AG04450 (cell line): ENCODE measurements at places on chromosomes 16 and 17. TPM values are rescaled to one million over a fixed set of nuclear protein-coding genes. Genes with fewer than 3 reads are reported as not detected.

DNA sequence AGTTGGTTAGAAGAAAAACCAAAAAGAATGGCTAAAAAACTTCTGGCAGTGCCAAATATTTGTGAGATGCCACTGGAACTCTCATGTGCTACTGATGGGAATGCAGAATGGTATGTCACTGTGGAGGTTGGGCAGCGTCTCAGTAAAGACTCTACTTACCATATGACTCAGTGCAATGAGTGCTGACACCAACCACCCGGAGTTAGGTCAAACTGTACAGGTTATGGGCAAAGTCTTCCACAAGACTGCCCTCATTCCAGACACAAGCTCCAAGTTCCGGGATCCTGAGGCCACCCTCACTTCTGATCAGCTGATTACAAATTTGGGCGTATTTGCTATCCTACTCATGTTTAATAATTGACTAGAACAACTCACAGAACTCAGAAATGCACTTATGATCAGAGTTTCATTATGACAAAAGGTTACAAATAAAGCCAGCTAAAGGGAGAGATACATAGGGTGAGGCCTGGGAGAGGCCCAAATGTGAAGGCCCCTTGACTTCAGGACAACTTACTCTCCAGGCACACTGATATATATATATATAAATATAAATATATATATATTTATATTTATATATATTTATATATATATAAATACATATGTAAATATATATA is 114.9 kb downstream of the TRIM37 start:
- DNase-seq: no peak

The ARHGDIA gene
- 62.2 and 78.6 TPM in 2 replicates for polyA plus RNA-seq

DNA sequence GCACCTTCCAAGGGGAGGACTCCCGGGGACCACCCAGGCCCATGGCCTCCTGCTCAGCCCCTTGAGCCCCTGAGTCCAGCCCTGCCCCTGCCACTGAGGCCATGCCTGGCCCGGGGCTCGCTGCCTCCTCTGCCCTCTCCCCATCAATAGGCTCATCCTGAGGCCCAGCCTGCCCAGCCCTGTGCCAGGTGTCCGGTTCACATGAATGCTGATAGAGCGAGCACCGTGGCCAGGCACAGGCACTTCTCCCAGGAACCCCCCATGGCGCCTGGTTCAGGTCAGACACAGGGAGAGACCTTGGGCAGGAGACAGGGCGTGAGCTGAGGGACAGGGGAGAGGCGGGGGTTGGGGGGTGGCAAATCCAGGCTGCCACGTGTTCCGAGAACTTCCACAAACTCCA is 2.8 kb upstream of the PVALEF start:
- DNase-seq: no peak

- DNase-seq: no peak
Measured at GRCh38 chr17:72121164-72122009, 567 bp downstream of the SOX9 start.

GRCh38 chr17:16419074-16419928 is 3.9 kb downstream of the TRPV2 start:
- peak; percentile 66 for DNase-seq

GRCh38 chr17:67422897-67423296 is 45.8 kb downstream of the PITPNC1 start:
- DNase-seq: no peak

DNA sequence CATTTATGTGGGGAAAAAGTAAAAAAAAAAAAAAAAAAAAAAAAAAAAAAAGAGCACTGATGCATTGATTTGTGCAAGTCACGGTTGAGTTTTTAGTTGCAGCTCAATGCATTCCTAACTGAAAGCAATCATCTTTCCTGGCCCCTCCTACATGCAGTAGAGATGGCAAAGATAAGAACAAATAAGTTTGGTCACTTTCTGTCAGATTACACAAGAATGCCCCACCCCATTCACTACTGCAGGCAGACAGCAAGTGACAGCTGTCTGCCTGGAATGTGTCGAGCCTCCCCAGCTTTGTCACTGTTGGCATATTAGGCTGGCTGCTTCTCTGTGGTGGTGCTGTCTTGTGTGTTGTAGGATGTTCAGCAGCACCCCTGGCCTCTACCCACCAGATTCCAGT is 243.5 kb downstream of the FOXL1 start:
- no peak for DNase-seq

The HNF1B gene
- polyA plus RNA-seq: not detected in 2 replicates

DNA sequence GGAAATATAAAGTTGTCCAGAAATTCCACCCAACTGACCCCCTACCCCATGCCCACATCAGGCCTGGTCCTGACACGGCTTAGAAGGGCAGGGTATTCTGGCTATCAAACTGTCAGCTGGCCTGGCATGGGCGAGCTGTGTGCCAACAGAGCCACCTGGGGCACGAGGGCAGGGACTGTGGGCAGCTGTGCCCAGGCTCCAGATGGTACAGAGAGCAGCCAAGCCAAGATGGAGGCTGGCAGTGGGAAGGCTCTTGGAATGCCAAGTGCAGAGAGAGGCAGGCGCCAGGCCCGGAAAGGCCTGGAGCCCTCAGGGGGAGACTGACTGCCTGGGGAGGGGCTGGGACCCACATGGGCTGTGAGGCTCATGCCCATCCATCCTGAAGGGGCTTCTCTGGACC is 24.3 kb upstream of the PHF12 start:
- no peak for DNase-seq

- no peak for DNase-seq
Measured at GRCh38 chr17:7109461-7110322, 4.9 kb downstream of the ASGR2 start.

The ATAD5 gene
- 0.61 and 1.0 TPM in 2 replicates for polyA plus RNA-seq

- no peak for DNase-seq
Measured at GRCh38 chr17:46139432-46140210, 53.6 kb downstream of the KANSL1 start.

The NPIPB9 gene
- 0.16 and 0.35 TPM in 2 replicates for polyA plus RNA-seq

DNA sequence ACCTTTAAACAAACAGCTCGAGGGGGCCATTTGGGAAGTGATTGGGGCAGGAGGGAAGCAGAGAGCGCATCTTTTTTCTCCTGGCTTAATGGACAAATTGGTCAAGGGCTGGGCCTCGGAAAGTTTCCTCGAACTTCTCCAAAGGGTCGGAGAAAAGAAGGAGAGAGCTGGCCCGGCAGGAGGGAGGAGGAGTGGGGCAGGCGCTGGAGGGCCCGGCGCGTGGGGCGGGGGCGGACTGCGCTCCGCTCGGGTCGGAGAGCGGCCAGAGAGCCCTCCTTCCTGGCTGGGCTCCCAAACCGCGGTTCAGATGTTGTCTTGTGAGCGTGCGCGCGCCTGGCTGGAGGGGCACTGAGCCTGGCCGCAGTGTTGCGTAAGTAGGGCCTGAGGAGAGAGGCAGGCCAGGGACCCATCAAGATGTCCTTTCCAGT is 1.2 kb downstream of the MMP2 start:
- peak; percentile 84 for DNase-seq

The MT1A gene
- 0.66 TPM in 1 of 2 replicates, not detected in the other for polyA plus RNA-seq

DNA sequence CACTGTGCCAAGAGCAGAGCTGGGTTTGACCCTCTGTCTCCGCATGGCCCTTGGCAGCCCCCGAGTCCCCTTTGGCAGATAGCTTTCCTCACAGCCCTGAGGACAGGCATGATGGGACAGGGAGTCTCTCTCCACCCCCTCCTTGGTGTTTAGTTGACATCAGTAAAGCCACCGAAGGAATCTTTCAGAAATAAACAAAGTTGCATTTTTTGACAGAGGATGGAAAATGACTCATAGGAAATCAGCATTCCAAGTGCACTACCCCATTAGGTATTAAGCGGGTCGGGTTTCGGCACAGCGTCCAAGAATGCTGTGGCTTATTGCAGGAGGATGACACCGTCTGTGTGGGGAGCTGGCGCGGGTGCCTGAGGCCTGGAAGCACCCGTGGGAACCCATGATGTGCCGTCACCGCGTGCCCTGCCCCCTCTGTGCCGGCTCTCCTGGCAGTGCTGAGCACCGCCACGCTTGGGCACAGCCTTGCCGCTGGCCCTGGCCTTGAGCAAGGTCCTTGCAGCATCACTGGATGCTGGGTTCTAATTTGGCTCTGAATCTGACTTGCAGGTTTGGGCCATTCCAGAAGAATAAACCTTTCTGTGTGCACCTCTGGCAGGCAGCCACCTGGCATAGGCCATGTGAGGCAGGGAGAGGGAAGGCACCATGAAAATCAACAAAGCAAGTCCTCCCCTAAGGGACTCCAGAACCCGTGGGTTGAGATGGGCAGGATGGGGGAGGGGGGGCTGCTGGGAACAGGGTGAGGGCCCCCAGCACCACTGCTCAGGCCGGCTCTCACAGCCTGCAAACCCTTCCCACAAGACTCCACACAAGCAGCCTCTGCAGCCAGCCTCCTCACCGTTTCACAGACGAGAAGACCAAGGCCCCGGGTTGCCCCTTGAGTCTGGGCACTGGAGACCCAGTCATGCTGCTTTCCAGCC is 50.5 kb upstream of the ZNF469 start:
- peak; percentile 100 for DNase-seq

DNA sequence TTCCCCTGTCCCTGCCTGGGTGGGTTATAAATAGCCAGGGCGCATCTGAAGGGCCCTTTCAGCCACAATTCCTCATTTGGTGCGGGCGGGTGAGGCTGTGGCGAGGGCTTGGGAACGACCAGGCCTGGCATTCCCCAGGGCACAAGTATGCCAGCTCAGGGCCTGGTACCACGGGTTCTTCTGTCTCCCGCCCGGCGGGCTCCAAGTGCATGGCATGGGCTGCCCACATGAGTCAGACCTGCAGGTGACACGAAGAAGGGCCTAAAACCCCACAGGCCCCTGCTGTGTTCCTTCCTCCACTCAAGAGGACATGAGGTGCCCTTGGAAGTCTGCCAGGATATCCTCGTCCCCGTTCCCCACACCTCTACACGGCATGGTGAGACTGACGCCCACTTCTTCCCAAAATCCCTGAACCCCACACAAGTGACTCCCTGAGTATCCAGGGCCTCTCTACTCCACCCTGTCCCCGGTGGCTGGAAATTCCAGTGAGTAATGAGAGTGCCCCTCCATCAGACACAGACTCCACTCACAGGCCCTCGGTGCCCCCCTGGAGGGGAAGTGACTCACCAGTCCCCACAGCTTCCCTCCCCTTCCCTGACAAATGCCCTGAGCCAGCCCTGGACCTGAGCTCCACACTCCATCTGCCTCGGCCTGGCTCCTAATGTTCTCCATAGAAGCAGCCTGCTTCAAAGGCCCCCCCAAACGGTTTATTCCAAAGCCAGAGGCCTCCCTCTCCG is 68.8 kb downstream of the ABR start:
- DNase-seq: peak; percentile 38

GRCh38 chr17:59627770-59628171 is 8.1 kb downstream of the CLTC start:
- no peak for DNase-seq

DNA sequence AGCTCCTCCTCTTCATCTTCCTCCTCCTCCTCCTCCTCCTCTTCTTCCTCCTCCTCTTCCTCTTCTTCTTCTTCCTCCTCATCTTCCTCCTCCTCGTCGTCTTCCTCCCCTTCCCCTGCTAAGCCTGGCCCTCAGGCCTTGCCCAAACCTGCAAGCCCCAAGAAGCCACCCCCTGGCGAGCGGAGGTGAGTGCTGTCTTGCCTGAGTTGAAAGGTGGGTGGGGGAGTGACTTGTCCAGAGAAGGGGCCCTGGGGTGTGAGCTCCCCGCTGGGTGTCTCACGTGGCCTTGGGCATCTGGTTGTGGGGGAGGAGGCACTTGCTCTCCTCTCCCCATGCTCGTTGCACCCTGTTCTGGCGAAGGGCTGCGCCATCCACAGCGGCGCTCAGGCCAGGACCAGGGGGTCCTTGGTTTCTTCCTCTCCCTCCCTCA is 8.0 kb downstream of the ELOB start:
- DNase-seq: no peak

DNA sequence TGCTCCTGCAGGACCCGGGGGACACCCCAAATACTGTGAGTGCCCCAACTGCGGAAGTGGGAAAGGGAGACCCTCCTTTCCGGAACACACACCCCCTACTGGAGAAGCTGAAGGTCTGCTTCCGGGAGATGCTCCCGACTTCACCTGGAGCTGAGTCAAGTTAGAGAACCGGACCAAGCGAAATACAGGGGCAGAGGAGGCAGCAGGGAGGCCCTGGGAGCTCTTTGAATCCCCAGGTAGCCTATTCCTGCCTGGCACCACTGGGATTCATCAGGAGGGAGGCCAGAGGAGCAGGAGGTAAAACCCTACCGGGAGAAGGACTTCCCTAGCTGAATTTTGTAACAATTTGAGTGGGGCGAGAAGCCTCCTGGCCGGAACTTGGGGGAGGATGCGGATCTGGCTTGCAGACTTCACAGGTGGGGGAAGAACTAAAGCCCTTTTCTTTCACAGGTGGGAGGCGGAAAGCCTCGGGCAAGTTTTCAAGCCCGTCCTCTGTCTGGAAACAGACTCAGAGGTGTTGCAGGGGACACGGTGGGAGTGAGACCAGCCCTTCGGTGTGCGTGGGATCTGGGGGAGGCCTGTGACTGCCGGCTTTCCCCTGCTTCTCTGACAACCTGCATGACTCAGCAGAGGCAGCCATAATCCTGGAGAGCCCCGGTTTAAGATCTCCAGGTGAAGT is 22.4 kb upstream of the TEKT1 start:
- DNase-seq: no peak

DNA sequence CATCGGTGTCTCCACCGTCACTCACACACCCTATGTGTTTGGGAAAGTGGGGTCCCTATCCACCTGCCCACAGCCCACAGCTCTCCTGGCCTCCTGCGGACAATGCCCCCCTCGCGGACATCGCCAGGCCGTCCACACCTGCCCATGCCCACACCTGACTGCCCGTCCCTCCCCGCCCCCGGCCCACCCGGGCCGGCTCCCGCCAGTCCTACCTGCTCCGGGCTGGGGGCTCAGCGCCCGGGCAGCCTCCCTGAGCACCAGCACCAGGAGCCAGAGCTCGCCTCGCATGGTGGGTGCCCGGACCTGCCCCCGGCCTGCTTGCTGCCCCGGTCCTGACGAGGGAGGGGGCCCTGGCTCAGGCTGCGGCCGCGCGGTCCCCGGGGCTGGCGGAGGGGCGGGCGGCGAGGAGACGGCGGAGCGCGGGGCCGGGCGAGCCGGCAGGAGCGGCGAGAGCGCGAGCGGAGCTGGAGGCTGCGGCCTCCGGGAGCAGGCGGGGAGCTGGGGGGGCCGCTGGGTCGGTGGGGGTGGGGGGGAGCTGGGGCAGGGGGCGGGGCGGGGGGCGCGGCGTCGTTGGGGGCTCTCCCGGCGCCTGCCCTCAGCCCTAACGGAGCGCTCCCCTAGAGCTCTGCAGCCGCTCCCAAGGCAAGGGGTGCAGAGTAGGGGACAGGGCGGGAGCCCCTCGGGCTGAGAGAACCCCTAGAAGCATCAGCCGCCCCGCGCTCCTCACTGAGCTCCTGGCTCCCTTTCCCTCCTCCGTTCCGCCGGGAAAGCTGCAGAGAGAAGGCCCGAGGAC is at the start of gene PLXDC1:
TSS of gene PLXDC1 (minus strand) at position 488 of the 793 bp plus-strand sequence. CDS start at position 288, 200 bp downstream.
- no peak for DNase-seq

The AARSD1 gene
- 39.7 and 39.8 TPM in 2 replicates for polyA plus RNA-seq

- DNase-seq: peak; percentile 34
Measured at GRCh38 chr17:10050597-10051101, 145.6 kb upstream of the RCVRN start.

- no peak for DNase-seq
Measured at GRCh38 chr17:82047914-82048570, 3.6 kb downstream of the RFNG start.

DNA sequence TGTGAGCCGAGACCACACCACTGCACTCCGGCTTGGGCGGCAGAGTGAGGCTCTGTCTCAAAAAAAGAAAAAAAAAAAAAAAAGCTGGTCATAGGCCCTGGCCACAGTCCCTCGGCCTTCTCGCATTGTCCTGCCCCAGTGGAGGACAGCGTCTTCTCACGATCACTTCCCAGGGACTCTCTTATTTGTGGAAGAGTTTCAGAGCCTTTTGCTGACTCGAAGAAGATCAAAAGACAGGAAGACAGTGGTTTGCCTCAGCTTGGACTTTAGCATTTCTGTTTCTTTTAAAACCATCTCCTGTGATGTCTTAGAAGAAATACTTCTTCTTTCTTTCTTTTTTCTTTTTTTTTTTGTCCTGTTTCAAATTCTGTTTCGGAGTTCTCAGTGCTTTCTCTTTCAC is 210.0 kb downstream of the FTO start:
- no peak for DNase-seq

The CTRL gene
- polyA plus RNA-seq: 0.14 and 0.29 TPM in 2 replicates
